Esophagus muscularis mucosa (tissue), 4 donors: ENCODE measurements at places on chromosomes 2 and 18. TPM values are rescaled to one million over a fixed set of nuclear protein-coding genes. Genes with fewer than 3 reads are reported as not detected.

DNA sequence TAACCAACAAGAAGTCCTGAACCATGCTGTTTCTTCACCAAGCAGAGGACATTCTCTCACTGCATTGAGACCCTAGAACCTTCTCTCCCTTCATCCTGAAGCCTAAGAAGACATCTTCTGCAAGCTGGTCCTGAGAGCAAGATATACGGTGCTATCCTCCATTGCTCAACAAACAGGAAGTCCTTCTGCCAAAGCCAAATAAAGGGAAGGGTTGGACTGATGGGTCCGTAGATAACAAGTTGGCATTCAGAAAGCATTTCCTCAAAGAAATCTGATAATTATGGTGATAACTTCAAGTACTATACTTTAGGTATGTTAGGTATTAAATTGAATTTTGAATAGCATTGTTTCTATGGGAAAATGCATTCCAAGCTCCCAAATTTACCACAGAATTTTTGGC is 23.3 kb downstream of the GRB14 start:
- DNase-seq, result no peak
- no peak overlapping the region for H3K4me3 ChIP-seq
- peaks cover 6% of the 10 kb centered on the region for H3K4me1 ChIP-seq
- no peaks in the 10 kb centered on the region for H3K27me3 ChIP-seq
- H3K27ac ChIP-seq, result no peak overlapping the region

GRCh38 chr2:158232476-158232875 is 130.8 kb downstream of the UPP2 start:
- no peaks in the 10 kb centered on the region for H3K27me3 ChIP-seq
- no peak for DNase-seq
- no peak overlapping the region for H3K4me3 ChIP-seq
- H3K4me1 ChIP-seq, result no peaks in the 10 kb centered on the region
- H3K27ac ChIP-seq, result no peak overlapping the region

DNA sequence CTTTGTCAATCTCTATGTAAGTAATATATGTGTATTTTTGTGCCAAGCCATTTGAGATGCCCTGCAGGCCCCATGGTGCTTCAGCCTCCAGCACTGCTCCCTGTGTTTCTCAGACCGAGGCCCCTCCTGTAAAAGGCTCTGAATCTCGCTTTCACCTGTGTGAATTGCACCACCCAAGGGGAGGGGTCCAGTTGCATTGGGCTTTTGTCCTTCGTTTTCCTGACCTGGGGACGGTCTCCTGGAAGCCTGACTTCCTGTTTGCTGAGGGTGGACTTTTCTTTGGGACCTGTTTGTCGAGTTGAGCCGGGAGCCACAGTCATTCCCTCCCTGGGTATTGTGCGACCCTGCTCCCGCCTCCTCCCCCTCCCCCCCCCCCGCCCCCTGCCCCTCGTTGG is 48.9 kb downstream of the AGAP1 start:
- H3K27me3 ChIP-seq, result no peaks in the 10 kb centered on the region
- H3K4me3 ChIP-seq, result no peak overlapping the region
- no peak overlapping the region for H3K27ac ChIP-seq
- H3K4me1 ChIP-seq, result peaks cover 28% of the 10 kb centered on the region
- no peak for DNase-seq

DNA sequence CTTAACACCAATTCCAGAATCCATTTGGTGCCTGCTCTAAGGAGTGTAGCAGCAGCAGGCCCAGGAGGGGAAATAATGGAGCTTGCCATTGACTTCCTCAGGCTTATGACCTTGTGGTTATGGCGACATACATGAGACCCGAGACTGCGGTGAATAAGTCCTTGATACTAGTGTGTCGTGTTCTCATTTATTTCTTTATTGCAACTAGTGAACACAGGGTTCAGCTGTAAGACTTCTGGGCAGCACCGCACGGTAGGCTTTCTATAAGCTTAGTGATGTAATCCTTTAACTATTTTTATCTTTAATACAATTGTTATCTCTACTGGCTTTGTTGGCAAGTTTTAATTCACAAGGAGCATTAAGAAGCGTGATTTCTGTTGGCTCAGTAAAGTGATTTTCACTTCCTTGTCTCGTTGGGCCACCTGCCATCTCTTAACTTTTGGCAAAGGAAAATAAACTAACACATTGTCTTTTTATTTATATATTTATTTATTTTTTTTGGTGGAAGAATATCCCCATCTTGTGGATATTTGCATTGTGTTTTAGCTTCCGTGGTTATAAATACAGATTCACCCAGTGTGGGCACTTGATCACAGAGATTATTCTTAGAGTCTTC is 139.8 kb downstream of the LTBP1 start:
- no peak overlapping the region for H3K4me3 ChIP-seq
- peaks cover 34% of the 10 kb centered on the region for H3K4me1 ChIP-seq
- H3K27me3 ChIP-seq, result no peaks in the 10 kb centered on the region
- no peak overlapping the region for H3K27ac ChIP-seq
- H3K36me3 ChIP-seq, result no peaks in the 10 kb centered on the region

DNA sequence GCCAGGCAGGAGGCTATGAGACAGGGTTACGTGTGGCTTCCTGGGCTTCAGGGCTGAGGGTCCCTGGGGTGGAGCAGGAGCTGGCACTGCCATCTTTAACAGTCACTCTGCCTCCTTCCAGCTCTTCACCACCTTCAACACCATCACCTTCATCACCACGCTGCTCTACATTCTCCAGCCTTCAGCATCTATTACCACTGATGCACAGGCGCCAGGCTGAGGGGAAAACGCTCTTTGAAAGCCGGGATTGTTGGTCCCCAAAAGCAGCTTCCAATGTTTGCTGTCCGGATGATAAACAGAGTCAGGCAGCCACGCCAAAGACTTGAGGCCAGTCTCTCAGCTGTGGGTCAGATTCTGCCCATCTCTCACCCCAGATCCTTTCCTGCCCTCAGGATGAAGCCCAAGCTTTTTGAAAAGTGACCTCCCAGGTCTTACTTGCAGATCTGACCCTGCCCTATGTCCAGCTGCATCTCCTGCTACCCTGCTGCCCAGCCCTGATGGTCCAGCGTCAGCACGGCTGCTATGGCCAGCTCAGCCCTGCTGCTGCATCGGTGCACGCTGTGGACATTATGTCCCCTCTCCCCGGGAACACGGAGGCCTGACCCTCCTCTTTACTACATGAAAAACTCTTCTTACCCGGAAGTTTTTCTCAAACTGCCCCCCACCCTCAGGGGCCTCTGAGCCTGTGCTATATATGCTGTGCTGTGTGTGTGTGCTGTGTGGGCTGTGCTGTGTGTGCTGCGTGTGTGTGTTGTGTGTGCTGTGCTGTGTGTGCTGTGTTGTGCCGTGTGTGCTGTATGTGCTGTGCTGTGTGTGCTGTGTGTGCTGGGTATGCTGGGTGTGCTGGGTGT is 31.2 kb upstream of the MAL start:
- no peak for DNase-seq
- H3K27ac ChIP-seq, result no peak overlapping the region

GRCh38 chr2:78418021-78418420 is 607.5 kb upstream of the REG3G start:
- H3K4me1 ChIP-seq, result no peaks in the 10 kb centered on the region
- no peak overlapping the region for H3K27ac ChIP-seq
- H3K27me3 ChIP-seq, result no peaks in the 10 kb centered on the region
- DNase-seq, result no peak
- H3K4me3 ChIP-seq, result no peak overlapping the region

GRCh38 chr2:119859528-119859927 is 99.8 kb downstream of the PTPN4 start:
- no peaks in the 10 kb centered on the region for H3K27me3 ChIP-seq
- H3K36me3 ChIP-seq, result no peaks in the 10 kb centered on the region

DNA sequence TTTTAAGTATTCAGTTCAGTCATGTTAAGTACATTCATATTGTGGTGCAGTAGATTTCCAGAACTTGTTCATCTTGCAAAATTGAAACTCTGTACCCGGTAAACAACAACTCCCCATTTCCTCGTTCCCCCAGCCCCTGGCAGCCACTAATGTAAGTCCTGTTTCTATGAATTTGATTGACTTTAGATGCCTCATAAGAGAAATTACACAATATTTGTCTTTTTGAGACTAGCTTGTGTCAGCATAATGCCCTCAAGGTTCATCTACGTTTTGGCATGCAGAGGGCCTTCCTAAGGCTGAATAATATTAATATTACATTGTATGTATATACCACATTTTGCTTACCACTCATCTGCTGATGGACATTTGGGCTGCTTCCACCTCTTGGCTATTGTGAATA is 30.9 kb downstream of the METTL21A start:
- H3K27me3 ChIP-seq, result no peaks in the 10 kb centered on the region
- H3K4me3 ChIP-seq, result no peak overlapping the region
- DNase-seq, result no peak
- H3K36me3 ChIP-seq, result peaks cover 56% of the 10 kb centered on the region
- H3K27ac ChIP-seq, result no peak overlapping the region

GRCh38 chr2:189305291-189305943 is 125.9 kb upstream of the COL5A2 start:
- H3K36me3 ChIP-seq, result no peaks in the 10 kb centered on the region
- H3K27ac ChIP-seq, result no peak overlapping the region
- H3K4me3 ChIP-seq, result no peak overlapping the region
- no peak for DNase-seq

DNA sequence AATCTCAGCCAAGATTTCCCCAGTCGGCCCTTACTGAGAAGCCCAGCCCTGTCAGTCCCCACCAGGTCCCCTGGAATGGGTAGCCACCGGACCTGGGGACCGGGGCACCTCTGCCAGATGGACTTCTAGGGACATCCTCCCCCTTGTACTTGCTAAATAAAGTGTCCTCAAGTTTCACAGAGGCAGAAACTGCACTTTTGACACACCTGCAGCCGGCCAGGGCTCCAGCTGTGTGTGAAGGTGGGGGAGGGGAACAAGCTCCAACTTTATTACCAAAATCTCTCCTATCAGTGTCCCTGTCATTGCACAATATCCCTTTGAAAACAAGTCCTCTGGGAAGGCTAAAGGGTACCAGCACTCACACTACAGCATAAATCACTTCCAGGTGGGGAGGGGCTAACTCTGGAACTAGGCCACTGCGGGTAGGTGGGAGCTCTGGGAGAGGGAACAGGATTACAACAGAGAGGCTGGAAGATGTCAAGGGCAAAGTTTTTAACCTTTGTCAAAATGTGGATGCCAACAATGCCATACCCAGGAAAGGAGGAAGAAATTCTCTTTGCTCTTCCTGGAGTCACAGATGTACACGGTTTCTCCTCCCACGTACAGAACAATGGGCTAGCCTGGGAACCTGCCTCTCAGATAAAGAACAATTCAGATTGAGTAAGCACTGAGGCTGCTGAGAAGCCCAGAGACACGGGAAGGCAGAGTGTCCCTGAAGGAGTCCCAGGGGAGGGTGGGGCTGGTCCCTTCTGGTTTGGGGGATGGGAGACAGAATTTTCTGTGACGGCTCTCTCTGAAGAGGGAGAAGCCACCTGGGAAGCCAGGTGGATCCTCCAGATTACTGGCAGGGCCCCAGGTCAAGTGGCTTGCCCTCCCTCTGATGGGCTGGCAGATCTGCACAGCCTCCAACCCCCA is 11.0 kb downstream of the SDC1 start:
- DNase-seq, result no peak
- H3K4me3 ChIP-seq, result no peak overlapping the region
- H3K27ac ChIP-seq, result no peak overlapping the region
- no peaks in the 10 kb centered on the region for H3K4me1 ChIP-seq
- no peaks in the 10 kb centered on the region for H3K27me3 ChIP-seq
- H3K36me3 ChIP-seq, result no peaks in the 10 kb centered on the region

DNA sequence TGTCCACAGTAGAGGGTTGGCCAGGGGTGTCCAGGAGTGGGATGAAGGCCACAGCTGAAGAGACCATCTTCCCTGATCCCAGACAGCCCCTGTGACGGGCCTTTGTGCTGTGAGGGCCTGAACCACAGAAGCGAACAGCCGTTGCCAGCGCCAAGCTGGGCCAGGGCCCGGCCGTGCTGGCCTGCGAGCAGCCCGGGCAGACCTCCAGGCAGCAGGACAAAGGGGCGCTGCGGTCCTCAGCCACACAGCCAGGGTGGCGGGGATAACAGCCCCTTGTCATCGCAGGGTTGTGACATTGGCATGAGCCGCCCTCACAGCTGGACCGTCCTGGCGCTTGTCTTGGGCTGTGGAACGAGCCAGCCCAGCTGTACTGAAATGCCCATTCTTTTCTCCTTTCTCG is 161.1 kb downstream of the FAM210A start:
- no peak overlapping the region for H3K4me3 ChIP-seq
- DNase-seq, result no peak
- H3K27ac ChIP-seq, result no peak overlapping the region
- H3K36me3 ChIP-seq, result no peaks in the 10 kb centered on the region
- no peaks in the 10 kb centered on the region for H3K27me3 ChIP-seq

DNA sequence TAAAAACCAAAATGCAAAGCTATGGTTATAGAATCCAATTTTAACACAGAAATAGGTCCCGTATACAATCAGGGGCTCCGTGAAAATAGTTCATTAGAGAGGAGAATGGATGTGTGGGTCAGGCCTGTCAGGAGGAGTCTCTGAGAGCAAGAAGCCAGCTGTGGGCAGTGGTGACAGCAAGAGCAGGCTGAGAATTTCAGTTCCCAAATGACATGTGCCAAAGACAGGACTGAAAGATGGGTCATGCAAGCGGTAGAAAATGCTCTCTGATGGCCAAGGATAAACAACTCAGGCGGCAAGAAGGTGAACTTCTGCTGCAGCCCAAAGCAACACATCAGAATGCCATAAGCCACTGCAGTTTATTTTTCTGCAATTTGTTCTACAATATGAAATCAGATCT is 100.4 kb downstream of the CCDC141 start:
- H3K4me3 ChIP-seq, result no peak overlapping the region
- no peaks in the 10 kb centered on the region for H3K36me3 ChIP-seq
- H3K27ac ChIP-seq, result no peak overlapping the region

DNA sequence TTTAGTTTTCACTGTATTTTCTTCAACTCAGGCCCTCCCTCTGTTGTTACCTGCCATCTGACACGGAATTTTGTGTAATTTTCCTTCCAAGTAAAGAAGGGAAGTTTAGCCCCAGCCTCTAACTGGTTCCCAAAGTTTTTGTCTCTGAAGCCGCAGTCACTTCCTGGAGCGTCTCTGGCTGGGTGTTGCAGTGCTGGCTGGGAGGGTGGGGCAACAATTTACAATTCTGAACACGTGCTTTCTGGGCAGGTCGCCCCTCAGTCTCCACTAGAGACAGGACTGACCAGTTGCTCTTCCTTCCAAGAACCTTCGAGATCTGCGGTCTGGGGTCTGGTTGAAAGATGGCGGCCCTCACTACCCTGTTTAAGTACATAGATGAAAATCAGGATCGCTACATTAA is 3.5 kb downstream of the CNDP2 start:
- H3K27me3 ChIP-seq, result no peaks in the 10 kb centered on the region
- peaks cover 19% of the 10 kb centered on the region for H3K4me1 ChIP-seq
- peaks cover 31% of the 10 kb centered on the region for H3K36me3 ChIP-seq
- no peak for DNase-seq
- H3K27ac ChIP-seq, result peak overlapping the region; percentile 69

- DNase-seq, result no peak
- peak overlapping the region; percentile 44 for H3K27ac ChIP-seq
- no peak overlapping the region for H3K4me3 ChIP-seq
- H3K27me3 ChIP-seq, result no peaks in the 10 kb centered on the region
These were observed 125.8 kb upstream of the COPS8 start for GRCh38 chr2:236959876-236960275.

GRCh38 chr18:53991202-53991601 is 233.3 kb downstream of the MBD2 start:
- no peak for DNase-seq
- no peaks in the 10 kb centered on the region for H3K27me3 ChIP-seq
- H3K36me3 ChIP-seq, result no peaks in the 10 kb centered on the region
- no peak overlapping the region for H3K27ac ChIP-seq

The NDC80 gene
- 0.57 TPM for total RNA-seq

The DNAJC10 gene
- 46.9 TPM for total RNA-seq

The TCF23 gene
- not detected for total RNA-seq

The SP140L gene
- 7.6 TPM for total RNA-seq

The SCG2 gene
- 8.3 TPM for total RNA-seq

The NETO1 gene
- total RNA-seq, result 0.50 TPM

The TTC27 gene
- total RNA-seq, result 13.7 TPM
